ENCODE measurements at places on chromosomes 6 and 20.

- DNase-seq, result no peak
Observed at GRCh38 chr6:14721103-14721758, 524.6 kb upstream of the JARID2 start.

- no peak for DNase-seq
Observed at GRCh38 chr6:79186564-79186963, 47.9 kb downstream of the HMGN3 start.

DNA sequence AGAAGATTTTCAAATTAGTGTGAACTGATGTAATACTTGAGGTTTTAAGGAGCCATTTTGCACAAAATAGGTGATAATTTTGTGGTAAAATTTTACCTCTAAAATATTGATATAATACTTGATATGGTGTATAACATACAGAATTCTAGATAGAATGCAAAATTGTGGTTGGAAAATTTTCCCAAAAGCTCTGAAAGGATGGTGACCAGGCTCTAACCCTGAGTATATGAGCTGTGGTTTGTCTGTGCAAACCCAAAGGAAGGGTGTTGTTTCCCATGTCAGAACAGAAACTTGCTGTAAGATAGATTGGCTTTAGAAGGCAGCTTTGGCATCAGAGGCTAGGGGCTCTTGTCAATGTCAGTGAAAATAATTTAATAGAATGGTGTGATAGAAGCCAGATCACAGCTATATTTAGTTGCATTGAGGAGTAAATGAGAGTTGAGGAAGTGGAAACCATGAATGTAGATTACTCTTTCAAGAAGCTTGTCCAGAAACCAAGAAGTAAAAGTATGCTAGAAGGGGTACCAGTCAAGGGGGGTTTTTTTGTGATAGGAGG is 257.7 kb downstream of the FARS2 start:
- DNase-seq, result no peak

- no peak for DNase-seq
Observed at GRCh38 chr6:16420337-16420714, 181.9 kb downstream of the GMPR start.

All from stimulated activated CD8-positive, alpha-beta memory T cell treated with anti-CD3 and anti-CD28 coated beads, Interleukin-4, amount 100 ng/mL, for 1 hour (primary cell).